ENCODE measurements at places on chromosomes 2 and 18. TPM values are rescaled to one million over a fixed set of nuclear protein-coding genes. Genes with fewer than 3 reads are reported as not detected.

- no peak for DNase-seq
Measured at GRCh38 chr2:119697290-119698020, 18.5 kb downstream of the TMEM177 start.

GRCh38 chr2:228283491-228284171, 102.1 kb upstream of the SPHKAP start:
- no peak for DNase-seq

GRCh38 chr2:224287531-224287930, 114.4 kb downstream of the FAM124B start:
- no peak for DNase-seq

The SETBP1 gene
- 40.1 TPM for total RNA-seq

The C2orf78 gene
- total RNA-seq: not detected

The FER1L5 gene
- 0.73 TPM for total RNA-seq

DNA sequence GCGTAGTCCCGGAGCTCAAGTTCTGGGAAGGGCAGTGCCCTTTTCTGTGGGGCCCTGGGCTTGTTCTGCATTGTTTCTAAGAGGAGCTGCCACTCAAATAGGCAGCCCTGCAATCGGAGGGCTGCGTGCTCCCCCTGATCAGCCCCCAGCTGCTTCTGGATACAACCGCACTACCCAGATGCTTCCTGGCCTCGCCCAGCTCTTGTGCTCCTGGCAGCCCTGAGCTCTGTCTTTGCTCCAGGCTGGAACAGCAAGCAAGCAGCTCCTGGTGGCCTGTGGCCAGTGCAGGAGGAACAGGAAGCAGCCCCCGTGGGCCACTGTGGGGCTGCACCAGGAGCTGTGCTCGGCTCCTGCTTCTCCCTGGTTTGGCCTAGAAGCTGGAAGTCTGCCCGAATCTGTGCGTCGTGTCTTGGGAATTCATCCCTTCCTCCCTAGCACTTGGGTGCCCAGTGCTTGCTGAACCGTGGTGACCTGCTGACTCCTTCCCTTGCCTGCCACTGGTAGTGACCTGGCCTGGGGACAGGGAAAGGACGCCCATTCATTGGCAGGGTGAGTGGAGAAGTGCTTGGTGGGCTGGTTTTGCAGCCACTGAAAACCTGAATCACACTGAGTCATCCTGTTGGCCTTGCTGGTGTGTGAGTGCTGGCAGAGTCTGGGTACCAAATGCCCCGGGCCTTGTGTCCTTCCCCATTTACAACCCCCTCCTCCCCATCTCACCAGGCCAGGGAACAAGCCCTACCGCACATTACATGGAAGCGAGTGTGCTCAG, 27.3 kb upstream of the NTSR2 start:
- DNase-seq: peak; percentile 43

DNA sequence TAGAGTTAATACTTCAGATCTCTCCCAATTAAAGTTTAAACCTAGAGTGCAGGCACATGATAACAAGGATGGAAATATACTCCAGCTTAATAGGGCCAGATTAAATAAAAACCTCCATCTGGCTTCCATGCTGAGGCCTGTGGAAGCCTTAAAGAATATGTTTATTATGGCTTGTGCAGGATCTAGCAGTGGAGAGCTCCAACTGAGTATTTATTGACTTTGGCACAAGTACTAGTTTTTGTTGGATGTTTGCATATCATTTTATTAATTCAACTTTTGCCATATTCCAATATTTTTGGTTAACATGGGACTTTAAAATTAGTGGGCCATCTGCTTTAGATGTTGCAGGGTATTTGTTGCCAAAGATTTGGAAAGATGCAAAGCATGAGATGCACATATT, 860.4 kb upstream of the SOX11 start:
- DNase-seq: no peak

DNA sequence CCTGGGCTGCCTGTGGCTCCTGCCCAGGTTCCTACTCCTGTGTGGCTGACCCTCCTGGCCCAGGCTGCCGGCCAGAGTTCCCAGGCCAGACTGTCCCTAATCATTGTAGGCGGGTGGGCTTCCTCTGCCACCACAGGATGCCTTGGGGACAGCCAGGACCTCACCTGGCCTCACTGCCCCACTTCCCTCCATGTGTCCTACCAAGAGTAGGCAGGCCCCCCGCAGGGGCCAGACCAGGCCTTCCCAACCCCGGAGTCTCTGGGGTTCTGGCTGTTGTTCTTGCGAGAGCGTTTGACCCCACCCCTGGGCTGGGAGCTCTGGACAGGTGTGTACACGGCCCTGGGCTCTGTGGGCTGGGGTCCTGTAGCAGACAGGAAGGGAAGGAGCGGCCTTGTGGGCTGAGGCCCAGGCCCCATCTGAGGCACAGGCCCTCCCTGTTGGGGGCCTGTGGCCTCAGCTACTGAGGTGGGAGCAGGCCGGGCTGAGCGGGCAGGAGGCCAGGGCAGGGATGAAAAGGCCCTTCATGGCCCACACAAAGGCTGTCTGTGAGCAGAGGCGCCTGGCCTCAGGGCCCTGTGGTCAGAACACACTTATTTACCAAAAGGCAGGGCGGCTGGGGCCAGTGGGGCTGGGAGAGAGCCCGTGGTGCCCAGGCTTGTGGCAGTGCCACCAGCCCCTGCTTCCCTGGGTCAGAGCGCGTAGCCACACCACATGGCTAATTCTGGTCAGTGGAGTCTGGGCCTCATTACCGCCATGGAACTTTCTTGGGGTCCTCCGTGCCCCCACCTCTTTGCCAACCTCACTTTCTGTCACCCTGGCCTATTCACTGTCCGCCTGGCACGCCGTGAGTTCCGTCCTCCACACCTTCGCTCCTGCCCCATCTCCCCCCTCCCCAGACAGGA, 2.0 kb downstream of the SNORC start:
- DNase-seq: peak; percentile 63

GRCh38 chr2:12867631-12868287, 151.0 kb downstream of the TRIB2 start:
- DNase-seq: no peak

- no peak for DNase-seq
Measured at GRCh38 chr18:57579934-57580333, 6.6 kb downstream of the FECH start.
